ENCODE measurements at places on chromosomes 11 and 22. TPM values are rescaled to one million over a fixed set of nuclear protein-coding genes. Genes with fewer than 3 reads are reported as not detected.

Gene USP2
- total RNA-seq = 4.7 TPM

DNA sequence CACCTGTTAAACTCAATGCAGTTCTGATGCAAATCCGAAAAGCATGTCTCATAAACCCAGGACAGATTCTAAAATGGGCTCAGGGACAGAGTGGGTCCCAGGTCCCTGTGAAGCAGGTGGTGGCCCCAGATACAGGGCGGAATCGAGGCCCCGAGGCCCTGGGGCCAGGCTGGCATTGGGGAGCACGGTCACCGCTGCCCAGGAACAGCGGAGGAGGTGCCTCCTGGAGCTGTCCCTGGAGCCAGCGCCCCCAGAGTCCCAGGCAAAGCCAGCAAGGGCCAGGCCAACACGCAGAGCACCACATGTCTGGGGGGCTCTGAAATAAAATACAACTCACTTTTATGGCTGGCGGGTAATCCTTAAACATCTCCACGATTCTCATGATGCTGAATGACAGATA lies 10.0 kb upstream of the TTLL8 start:
- no peak for DNase-seq

Gene PGA3
- total RNA-seq = not detected

- no peak for DNase-seq
Measured at GRCh38 chr11:134481135-134481534, 69.1 kb upstream of the B3GAT1 start.

GRCh38 chr22:23219822-23220484 lies 39.6 kb downstream of the BCR start:
- DNase-seq = no peak

DNA sequence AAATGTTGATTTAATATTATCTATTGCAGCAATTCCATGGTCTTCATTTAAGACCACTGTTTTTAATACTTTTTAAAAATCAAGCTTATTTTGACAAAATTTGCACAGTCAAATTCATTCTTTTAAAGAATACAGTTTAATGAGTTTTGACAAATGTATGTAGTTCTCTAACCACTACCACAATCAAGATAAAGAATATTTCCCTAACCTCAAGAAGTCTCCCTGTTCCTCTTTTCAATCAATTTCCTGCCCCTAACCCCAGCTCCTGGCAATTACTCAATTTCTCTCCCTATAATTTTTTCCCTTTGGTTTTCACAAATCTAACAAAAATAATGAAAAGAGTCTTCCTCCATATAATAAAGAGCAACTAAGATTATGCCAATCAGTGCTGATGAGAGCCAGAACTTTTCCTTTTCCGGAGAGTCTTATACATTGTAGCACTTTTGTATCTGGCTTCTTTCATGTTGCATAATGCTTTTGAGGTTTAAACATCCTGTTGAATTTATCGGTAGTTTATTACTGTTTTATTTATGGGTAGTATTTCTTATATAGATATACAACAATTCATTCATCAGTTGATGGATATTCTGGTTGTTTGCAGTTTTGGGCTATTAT lies 231.7 kb downstream of the AASDHPPT start:
- DNase-seq = no peak

Data from pancreas (tissue), 10 donors.